ENCODE measurements at places on chromosomes 11 and 22.

DNA sequence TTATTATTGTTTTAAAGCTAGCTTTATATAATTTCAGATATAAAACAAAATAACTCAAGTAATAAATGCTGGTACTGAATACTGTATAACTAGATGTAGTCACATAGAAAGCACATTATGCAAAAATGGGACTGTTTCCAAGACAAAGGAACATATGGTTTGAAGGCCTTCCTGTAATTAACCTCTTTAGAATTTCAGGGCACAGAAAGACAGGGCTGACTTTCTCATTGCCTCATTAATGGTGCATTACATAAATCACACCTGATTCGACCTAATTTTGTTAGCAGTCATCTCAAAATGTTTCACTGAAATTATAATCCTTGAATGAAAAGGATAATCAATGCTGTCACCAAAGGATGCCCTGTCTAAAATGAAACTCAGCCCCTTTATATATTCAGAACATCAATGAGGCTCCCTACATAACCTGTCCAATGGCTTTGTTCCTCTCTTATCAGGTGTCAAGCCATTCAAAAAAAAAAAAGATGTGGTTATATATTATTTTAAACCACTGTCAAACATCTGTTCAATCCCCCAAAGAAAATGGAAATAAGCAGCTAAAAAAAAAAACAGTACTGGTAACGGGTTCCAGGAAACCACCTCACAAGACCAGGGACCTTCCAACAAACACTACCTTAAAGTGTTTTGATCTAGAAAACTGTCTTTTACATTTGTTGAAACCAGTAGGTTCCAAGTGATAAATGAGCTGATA lies 77.4 kb downstream of the FAM168A start:
- DNase-seq, result peak; percentile 28

- no peak for DNase-seq
Observed at GRCh38 chr11:2561696-2562581, 117.1 kb downstream of the KCNQ1 start.

DNA sequence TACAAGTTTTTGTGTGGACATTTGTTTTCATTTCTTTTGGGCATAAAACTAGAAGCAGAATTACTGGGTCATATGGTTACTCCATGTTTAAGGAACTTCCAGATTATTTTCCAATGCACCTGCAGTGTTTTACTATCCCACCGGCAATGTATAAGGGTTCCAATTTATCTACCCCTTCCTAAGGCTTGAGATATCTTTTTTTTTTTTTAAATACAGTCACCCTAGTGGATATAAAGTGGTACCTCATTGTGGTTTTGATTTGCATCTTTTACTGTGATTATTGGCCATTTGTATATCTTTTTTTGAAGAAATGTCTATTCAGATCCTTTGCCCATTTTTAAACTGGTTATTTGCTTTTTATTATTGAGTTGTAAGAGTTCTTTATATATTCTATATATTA lies 34.6 kb upstream of the UCP3 start:
- no peak for DNase-seq

GRCh38 chr11:862081-862661 lies 19.5 kb downstream of the TSPAN4 start:
- DNase-seq, result no peak

DNA sequence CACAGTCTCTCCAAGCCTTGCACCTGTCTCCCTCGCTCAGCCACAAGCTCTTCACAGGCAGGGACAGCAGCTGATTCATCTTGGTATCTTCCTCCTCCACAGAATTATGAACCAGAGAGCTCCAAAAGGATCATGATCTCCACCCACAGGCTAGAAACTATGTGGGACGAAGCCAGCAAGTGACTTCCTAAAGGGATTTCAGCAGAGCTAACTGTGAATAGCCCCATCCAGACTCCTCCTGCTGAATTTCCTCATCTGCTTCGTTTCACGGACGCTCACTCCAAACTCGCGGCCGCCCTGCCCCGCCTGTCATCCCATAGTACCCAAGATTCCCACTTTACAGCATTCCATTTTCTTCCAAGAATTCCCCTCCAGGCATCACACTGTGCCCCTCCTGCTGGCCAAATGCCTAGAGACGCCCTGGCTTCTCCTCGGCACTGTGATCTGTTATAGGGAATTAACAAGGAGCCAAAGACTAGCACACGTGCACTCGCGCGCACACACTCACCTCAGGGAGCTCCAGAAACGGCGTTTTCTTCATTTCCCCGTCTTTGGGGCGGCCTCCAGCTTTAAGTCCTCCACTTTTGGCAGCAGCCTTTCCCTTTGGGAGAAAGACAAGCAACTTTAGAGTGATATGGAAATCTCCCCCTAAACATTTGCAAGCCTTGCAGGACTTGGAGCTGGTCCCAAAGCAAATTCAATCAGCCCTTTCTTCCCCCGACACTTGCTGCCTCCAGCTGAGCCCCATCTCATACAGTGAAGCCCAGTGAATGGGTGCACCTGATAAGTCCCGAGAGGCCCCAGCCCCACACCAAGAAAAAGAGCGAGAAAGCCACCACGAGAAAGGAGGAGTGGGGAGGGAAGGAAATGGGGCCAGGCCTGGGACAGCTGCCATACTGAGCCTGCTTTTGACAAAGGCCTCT lies 35.5 kb downstream of the SPATA19 start:
- no peak for DNase-seq

DNA sequence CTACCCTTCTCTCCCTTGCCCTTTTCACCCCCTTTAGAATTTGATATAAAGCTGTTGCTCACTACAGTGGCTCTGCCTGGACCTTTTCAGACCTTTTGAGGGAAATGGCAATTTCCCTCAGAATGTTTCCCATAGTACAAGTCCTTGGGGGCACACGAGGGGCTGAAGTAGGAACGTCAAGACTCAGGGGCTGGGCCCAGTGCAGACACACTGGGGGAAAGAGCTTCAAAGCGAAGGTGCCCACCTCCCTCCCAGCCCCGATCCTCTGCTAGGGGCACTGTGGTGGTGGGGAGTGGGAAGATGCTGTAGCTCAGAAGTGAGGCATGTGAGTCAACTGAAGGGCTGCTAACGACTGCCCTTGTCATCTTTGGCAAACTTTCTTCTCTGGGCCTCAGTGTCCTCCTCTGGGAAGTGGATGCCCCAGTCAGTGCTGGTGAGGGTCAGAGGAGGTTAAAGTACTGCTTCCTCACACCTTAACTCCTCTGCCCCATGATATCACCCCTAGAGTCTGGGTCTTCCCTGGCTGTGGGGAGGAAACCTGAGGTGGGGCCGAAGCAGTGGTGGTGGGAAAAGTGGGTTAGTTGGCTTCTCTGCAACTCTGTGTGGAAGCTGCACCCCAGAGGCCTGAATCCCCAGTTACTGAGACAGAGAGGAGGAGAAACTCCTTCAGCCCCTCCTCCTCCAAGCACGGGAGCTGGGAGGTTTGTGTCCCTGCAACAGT lies 425.3 kb upstream of the B3GAT1 start:
- DNase-seq, result no peak

- DNase-seq, result peak; percentile 76
Observed at GRCh38 chr22:44448271-44448830, 49.7 kb downstream of the RTL6 start.

DNA sequence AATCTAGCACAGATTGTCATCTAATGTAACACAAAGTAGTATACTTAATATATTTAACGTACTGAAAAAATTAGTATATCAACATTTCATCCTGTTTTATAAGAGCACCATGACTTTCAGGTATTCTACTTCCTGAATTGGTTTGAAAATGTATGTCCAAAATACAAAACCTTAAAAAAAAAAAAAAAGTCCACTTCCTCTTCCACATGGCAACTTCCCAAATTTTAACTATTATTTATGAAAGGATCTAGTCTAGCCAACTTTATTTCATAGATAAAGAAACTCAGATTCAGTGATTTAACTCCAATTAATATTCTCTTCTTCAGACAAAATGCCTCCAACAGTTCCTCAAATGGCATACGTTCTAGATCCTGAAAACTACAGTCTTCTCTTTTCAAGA lies 44.0 kb downstream of the PIK3C2A start:
- no peak for DNase-seq

- no peak for DNase-seq
Observed at GRCh38 chr11:46330563-46331281, 16.5 kb upstream of the DGKZ start.

GRCh38 chr22:17418890-17419324 lies 49.6 kb downstream of the CECR2 start:
- no peak for DNase-seq

- DNase-seq, result no peak
Observed at GRCh38 chr11:109752212-109752825, 330.3 kb downstream of the C11orf87 start.

- peak; percentile 98 for DNase-seq
Observed at GRCh38 chr11:19679952-19680828, 32.4 kb upstream of the NAV2 start.

DNA sequence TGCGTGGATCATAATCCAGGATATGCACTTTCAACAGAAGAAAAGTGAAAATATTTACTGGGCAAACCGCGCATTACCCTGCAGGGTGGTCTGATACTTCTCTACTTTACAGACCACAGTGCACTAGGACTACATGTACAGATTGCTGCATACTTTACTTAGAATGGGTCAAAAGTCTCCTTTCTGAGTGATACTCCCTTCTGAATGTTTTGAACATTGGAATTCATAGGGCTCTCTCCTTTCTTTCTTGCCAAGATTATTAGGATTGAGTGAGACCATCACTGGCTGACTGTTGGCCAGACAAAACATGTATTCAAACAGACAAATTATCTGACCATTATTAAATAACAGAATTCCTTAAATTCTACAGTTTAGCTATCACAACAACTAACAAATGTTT lies 6.6 kb upstream of the FIBIN start:
- DNase-seq, result no peak

DNA sequence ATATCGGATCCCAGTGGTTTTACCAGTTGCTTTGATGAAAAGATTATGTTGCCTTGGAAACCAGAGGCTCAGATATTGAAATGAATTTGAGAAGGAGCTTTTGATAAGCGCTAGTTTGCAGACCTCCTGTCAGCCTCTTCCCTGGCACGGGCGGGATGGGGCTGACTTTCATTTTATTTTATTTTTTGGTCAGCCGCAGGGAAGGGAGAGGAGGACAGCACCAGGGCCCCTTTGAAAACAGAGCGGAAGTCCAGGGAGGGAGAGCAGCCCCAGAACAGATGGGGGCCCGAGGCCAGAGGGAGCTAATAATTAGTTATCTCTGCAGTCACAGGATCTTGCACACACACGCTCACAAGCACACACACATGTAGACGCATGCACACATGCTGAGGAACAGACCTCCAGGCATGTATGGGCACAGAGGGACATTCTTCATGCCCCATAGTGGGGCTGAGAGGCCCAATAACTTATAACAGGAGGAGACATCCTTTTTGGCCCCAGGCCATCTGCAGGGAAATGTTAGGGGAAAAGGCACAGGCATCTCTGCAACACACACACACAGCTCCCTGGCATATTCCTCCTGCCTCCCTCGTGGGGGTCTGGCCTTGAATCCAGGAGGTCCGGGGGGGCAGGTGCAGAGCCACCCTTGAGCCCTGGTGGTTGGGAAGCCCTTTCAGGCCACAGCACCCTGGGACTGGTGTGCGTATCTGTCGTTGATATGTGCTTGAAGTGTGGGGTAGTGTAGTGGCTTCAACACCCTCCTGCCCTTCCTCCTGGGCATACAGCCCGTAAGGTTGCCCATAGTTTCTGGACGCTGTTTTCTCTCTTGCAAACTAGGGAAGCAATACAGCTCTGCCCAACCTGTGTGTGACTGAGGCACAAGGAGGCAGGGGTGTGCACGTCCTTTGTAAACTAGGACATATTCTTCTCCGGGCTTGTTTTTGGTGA lies 117.3 kb downstream of the CEP164 start:
- no peak for DNase-seq

GRCh38 chr11:125842321-125842948 lies 9.3 kb downstream of the PATE4 start:
- DNase-seq, result no peak

DNA sequence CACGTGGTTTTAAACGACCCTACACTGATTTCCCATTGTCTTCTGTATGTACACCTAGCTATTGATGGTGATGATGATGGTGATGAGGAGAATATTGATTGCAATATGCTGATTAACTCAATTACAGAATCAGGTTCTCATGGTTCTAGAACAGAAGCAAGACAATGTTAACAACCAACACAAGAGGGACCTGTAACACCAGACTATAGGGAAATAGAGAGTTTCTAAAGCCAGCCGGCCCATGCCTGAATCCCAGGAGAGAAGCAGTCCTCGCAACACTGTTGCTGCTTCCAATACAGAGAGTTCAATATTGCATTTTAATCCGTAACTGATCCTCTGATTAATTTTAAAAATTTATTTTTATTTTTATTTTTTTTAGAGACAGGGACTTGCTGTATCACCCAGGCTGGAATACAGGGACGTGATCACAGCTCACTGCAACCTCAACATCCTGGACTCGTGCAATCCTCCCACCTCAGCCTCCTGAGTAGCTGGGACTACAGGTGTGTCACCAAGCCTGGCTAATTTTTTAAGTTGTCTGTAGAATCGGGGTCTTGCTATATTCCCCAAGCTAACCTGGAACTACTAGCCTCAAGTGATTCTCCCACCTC lies 22.2 kb upstream of the UBASH3B start:
- DNase-seq, result peak; percentile 49

- no peak for DNase-seq
Observed at GRCh38 chr22:45172881-45173585, 9.3 kb downstream of the NUP50 start.

DNA sequence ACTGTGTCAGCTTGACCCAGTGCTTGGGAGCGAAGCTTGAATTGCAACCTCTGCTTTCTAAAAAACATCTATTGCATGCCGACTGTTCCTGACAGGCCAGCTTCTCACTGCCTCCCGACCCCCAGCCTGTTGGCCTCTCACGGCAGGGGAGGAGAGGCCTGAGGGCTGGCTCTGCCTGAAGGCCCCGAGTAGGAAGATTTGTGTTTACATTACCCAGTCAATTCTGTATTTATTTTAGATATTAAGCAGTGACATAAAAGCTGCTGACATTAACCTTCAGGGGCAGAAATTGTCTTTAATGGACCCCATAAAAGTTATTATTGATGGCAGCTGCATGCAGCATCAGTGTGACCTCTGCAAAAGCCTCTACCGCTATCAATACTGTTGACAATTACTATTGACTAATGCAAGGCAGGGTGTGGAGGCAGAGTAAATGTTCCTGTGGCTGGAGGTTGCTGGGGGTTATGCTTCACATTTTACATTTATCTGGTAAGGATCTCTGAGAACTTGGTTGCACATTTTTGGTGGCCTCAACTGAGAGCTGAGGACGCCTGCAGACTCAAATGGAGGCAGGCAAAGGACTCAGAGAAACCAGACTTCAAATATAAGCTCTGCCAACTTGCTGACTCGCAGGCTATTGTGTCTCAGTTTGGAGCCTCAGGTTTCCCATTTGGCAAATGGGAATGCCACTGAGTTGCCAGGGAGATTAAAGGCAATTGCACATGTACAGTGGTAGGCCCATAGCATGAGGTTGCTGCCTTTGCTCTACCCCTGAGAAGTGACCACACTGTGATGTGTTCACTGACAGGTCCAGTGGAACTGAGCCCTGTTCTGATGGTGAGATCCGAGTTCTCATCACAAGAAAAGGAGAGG lies 380.5 kb downstream of the TENM4 start:
- DNase-seq, result no peak
